ENCODE measurements at places on chromosomes 11 and 22.

GRCh38 chr22:21571679-21572078, 4.2 kb downstream of the UBE2L3 start:
- DNase-seq, result no peak

GRCh38 chr11:131678658-131679340, 308.4 kb downstream of the NTM start:
- no peak for DNase-seq

DNA sequence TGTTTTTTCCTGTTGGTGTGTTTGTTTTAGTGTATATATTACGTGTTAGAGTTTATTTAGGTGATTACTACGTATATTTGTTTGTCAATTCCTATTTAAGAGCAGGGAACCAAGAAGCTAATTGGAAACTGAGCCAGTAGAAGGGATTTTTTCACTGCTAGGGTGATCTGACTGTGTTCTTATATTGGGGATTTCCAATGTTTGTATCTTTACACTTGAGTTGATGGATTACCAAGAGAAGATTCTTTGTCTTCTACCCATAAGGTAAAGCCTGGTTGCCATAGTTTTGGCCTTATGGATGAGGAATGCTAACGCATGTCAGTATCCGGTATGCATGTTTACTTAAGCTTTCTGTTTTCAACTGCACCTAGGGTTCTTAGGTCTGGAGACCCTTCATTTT, 35.6 kb downstream of the SIK2 start:
- no peak for DNase-seq

- DNase-seq, result no peak
These were observed 31.6 kb upstream of the SHANK2 start for GRCh38 chr11:71283971-71284441.

GRCh38 chr11:17579451-17579850, 32.4 kb downstream of the OTOG start:
- no peak for DNase-seq

DNA sequence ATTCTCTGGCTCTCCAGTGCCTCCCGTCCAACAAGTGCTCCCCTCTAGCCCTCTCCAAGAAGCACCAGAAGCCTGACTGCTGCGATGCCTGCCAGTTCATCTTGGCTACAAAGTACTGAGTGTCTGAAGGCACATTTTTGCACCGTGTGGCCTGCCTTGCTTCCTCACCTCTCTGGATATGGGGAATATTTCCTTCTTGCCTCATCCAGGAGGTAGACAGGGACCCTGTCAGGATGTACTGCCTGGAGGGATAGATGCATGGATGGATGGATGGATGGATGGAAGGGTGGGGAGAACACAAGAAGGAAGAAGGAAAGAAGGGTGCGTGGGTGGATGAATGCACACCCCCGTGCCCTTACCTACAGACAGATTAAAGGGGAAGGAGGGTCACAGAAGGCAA, 27.6 kb downstream of the KCTD17 start:
- DNase-seq, result no peak

DNA sequence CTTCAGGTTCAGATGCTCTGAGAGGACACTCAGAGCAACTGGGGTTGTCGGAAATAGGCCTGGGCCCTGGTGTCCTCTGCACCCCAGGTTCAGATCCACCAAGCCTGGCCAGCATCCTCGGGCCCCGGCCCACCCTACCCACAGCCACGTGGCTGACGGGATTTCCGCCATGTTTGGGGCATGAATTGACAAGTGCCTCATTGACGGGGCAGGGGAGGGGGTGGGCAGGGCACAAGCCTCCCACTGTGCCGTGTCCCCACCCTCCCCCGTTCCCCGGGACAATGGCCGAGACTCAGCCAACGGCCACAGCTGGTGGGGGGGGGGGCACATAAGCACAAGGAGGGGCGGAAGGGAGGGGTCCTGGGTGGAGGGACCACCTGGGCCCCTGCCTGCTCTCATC, 8.5 kb downstream of the MYRF start:
- no peak for DNase-seq

DNA sequence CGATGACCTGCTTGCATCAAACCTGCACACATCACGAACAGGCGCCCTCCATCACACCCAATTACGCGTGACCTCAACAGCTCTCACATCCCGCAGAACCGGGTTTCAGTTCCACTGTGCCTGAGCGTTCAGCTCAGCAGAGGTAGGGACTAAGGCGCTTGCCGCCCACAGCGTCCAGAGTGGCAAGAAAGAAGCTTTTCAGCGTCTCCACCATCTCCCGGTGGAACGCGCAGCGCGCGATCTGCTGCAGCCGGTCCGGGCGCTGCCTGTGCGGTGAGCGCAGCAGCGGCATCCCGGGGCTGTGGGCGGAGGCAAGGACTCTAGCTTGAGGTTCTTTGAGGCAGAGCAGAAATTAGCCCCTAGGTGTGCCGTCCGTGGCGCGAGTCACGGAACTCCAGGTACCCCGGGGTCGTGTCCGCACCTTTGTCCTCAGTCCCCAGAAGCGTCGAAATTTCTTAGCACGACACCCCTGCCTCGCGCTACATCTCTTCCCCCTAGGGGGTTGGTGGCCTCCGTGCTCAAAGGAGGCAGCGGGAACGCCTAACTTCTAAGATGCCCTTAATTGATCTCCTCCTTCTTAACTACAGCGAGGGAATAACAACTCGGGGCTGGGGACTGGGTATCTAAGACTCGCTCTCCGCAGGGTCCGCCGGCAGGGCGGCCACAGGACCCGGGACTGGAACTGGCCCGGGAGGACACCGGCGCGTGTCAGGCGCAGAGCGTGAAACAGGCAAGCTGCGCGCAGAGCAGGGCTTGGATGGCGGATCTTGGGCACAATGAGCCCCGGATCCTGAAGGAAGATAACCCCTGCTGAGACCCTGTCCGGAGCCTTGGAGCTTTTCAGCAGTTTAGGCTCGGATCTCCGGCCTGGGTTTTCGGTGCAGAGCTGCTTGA, 1.7 kb upstream of the CALCA start:
- DNase-seq, result no peak
